NCI-H510A treated with DMSO at 0.1 percent for 48 hours (cell line): ENCODE measurements at places on chromosomes 1 and 21.
A peak's percentile ranks its signal among the peaks of the same experiment; 100 is the strongest.

- DNase-seq = no peak
Observed at GRCh38 chr1:156540955-156541354, 31.4 kb downstream of the IQGAP3 start.

DNA sequence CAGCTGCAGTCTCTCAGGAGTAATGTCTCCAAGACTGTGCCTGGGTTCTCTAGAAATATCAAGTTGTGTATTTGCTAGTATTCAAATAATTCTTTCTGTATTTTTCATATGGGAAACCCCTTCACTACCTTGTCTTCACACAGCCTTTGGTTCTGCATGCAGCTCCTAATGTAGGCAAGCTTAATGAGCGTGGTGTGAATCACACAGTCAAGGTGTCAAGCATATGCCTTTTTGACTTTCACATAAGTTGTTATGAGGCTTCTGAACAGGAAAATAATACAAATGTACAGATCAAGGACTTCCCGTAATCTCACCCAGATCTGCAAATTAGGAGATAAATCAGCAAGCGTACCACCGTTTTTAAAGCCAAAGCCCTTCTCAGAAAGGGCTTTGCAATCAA lies at the start of gene FCRL3:
Gene FCRL3, minus strand, starts transcription at position 38 of the 400 bp plus-strand sequence. CDS start 280 bp downstream, outside the sequence.
- DNase-seq = no peak

DNA sequence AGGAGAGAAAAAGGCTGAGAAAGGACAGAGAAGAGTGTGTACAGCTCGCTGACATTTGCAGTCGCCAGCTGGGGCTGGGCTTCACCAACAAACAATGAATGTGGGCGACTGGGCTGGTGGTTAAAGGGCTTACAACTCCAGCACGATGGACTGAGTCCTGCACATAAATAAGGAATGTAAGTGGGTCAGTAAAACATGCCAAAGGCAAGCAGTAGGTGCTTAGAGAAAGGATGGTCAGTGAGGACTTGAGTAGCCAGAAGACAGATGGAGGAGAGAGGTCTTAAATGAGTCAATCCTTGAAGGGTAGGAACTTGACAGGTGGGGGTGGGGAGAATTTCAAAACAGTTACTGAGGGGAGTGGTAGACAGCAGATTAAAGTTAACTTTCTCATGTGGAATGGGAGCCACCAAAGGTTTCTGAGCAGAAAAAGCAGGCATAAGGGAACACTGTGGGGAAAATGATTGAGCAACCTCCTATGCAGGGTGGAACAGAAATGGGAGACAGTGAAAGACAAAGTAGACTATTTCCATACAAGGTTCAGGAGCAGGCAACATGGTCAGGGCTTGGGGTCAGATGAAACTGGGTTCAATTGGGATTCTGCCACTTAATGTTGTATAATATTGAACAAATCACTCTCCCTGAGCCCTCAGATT lies 37.4 kb downstream of the GADD45A start:
- no peak for DNase-seq

DNA sequence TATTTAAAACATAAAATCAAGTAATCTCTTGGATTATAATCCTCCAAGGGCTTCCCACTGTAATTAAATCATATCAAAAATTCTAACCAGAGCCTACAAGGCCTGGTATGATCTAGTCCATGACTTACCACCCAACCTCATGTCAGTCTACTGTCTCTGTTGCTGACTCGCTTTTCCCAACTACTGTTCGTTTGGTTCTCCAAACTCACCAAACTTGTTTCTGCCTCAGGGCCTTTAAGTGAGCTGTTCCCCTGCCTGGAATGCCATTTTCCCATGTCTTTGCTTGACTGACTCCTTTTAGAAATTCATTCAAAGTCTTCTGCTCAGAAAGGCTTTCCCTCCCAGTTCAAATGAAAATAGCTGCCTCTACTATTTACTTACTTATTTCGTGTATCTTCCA lies 95.9 kb downstream of the ZC3H11B start:
- peak; percentile 20 for DNase-seq

GRCh38 chr1:59577774-59578173 lies 237.0 kb upstream of the HOOK1 start:
- no peak for DNase-seq

- peak; percentile 45 for DNase-seq
Observed at GRCh38 chr21:46325073-46325912, 1.3 kb downstream of the PCNT start.

- no peak for DNase-seq
Observed at GRCh38 chr1:98327220-98327861, 334.2 kb upstream of the SNX7 start.

DNA sequence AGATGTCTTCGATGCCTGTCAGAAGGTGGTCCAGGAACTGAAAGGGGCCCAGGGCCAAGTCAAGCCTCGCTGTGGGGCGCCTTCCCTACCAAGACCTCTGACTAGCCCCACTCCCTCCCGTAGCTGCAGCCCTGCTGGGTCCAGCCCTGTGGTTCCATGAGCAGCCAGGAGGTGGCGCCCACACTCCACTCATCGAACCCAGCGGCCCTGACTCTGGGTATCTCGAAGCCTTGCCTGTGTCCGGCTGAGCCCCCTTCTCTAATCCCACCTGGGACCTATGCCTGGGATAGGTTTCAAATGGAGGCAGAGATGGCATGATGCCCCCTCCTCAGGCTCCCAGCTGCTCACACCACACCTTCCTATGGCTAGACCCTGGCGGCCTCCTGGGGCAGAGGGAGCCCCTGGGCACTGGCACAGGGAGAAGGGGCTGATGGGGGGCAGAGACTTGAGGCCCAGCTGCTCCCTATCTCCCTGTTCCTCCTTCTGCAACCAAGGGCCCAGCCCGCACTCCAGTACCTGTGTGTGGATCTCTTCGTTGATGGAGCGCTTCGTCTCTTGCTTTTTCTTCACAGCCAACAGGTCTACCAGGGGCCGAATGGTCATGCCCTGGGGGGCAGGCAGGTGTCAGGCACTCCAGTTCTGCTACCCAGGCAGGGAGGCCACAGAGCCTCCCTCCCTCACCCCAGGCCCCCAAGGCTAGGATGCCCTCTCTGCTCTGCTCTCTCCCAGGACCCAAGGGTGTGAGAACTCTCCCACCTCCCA lies 52.0 kb downstream of the SLC9A1 start:
- DNase-seq = peak; percentile 50

DNA sequence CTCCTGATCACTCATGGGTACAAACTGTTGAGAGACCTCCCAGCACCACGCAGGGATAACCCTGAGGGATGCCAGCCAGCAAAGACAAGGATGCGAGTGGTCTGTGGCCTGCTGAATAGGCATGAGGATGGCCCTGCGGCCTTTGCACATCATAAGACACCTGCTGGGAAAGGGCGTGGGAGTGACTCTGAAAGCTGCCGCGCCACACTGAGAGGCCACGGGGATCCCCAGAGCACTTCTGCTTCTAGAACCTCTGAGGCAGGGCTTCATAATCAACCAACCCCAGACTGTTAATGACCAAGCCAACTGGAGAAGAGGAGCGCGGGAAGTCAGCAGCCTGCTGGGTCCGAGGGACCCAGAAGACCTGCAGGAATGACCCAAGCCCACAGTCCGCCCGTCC lies 73.8 kb downstream of the SH3BGR start:
- no peak for DNase-seq

GRCh38 chr1:16235944-16236510 lies 956 bp downstream of the CPLANE2 start:
- DNase-seq = peak; percentile 99

DNA sequence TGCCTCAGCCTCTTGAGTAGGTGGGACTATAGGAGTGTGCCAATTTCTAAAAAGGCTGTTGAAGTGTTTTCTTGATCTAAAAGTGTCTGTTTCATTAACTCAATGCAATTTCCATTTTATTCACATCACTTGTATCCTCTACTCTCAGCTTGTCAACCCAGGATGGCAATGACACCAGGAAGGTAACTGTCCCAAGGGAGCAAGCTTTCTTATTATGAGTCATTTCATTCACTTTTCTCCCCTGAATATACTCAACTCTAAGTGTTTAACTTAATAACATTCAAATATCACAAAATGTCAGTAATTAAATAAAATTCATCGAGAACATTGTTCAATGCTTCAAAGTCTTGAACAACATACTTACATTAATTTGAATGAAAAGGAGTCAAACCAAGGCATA lies 22.9 kb upstream of the GFI1 start:
- no peak for DNase-seq

DNA sequence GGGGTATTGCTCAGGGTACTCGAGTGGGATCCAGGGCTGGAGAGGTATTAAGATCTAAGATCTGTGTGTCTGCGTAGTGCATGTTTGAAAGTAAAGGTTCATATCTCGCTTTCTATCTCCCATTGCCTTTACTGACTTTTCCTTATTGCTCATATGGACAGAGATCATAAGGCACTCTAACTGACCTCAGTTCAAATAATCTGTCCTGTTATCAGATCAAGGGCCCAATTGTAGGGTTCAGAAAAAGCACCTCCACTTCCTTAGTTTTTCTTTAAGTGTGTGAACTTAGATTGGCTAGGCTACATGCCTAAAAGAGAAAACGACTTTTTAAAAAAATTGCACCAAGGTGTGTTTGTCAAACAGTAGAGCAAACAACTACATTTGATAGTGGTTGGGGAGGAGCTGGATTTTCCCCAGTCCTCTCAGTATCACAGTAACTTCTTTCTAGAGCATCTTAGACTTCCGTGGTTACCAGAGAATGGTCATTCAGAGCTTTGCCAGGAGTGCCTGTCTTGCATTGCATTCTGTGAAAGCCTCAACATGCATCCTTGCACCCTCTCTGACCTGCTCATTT lies 57.6 kb downstream of the LMO4 start:
- DNase-seq = no peak

- DNase-seq = no peak
Observed at GRCh38 chr1:178649582-178650350, 75.3 kb upstream of the RALGPS2 start.

- DNase-seq = no peak
Observed at GRCh38 chr1:202250982-202251381, 57.4 kb downstream of the LGR6 start.

GRCh38 chr1:6730880-6731279 lies 29.3 kb upstream of the DNAJC11 start:
- DNase-seq = no peak

- peak; percentile 12 for DNase-seq
Observed at GRCh38 chr1:245878585-245878984, 628.5 kb downstream of the SMYD3 start.

DNA sequence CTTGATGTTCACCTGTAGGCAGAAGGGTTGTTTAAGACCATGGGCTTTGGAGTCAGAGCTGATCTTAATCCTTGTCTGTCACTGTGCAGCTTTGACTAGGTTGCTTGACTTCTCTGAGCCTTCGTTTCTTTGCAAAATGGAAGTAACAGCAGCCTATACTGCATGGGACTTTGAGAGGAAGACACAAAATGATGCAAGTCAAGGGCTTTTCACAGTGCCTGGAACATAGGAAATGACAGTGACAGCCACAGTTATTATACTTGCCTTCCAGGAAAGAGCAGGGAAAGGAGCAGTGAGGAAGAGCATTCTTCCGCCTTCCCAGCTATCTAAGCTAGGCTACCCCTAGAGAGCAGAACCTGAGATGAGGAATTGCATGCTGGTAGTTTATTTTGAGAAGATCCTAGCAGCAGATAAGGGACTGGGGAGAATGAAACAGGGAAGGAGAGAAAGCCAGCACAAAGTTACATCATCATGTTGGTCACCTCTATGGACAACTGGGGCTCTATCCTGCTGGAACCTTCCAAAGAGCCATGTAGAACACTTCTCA lies 3.1 kb downstream of the CSF3R start:
- no peak for DNase-seq

- no peak for DNase-seq
Observed at GRCh38 chr21:39696618-39697017, 48.4 kb upstream of the IGSF5 start.

GRCh38 chr1:20483833-20484518 lies 2.0 kb downstream of the CAMK2N1 start:
- peak; percentile 80 for DNase-seq

DNA sequence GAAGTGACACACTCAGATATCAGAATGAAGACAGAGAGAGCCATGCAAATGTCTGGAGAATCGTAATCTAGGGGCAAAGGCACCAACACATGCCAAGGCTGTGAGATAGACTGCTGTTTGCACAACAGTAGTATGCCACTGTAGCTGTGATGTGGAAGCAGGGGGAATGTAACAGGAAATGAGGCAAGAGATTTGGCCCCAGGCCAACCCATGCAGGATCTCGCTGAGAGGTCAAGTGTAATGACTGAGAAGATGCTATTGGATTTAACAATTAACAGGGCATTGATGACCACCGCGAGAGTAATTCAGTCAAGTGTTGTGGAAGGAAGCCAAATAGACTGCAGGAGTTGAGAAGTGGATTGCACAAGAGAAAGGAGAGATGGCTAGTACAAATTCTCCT lies 107.3 kb upstream of the ST6GALNAC5 start:
- peak; percentile 97 for DNase-seq

DNA sequence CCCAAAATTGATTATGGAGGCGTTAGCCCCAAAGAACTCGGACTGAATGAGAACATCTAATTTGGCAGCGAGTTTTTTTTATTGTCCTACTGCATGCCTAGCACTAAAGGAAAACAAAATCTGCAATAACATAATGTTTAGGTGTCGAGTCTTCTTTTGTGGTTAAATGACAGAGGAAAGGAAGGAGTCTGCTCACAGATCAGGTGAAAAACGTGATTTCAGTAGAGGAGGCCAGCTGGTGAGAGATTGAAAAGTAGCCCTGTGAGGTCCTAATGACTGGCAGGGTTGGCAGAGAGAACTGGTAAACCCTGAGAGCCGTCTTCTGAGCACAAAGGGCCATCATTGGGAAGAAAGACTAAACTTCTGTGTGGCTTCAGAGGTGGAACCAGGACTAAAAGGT lies 24.2 kb downstream of the WDTC1 start:
- no peak for DNase-seq

- DNase-seq = no peak
Observed at GRCh38 chr1:42006836-42007235, 88.1 kb upstream of the HIVEP3 start.

- DNase-seq = no peak
Observed at GRCh38 chr1:119795261-119796200, 15.7 kb downstream of the REG4 start.

DNA sequence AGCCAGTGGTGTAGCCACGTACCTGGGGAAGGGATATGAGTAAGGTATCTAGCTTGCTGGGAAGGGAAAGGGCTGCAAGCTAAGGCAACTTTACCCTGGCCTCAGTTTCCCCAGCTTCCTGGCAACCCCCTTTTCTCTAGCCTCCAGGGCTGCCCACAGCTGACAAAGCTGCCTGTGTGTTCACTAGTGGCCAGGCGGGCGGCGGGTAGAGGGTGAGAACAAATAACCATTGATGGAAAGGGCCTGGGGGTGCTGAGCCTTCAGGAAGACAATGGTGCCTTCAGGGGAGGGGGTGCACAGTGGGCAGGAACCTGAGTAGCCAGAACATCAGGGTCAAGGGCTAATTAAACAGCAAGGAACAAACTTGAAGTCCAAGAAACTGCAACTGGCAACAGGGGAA lies 6.1 kb downstream of the CERS2 start:
- no peak for DNase-seq

DNA sequence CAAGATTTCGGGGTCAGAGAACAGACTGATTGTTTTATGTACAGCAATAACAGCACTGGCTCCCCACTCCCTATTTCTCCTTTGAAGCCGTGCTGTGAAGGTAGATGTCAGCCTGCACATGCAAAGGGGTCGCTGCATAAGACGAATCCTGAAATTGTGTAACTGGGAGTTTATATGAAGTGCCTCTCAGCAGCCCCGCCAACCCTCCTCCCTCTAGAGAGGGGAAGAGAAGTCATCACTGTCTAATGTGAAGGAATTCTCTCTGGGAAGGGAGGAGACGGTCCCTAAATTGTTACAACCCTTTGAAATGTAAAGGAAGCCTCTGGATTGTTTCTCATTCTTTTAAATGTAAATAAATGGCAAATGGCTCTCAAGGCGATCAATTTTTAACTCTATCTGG lies 545.3 kb downstream of the PLA2G4A start:
- DNase-seq = no peak

GRCh38 chr1:54338464-54338863 lies 67.7 kb downstream of the SSBP3 start:
- no peak for DNase-seq

- DNase-seq = no peak
Observed at GRCh38 chr1:210264496-210265380, 32.1 kb downstream of the SERTAD4 start.
